Esophagus squamous epithelium (tissue), 5 donors: ENCODE measurements at places on chromosomes 11 and 22. TPM values are rescaled to one million over a fixed set of nuclear protein-coding genes. Genes with fewer than 3 reads are reported as not detected.

DNA sequence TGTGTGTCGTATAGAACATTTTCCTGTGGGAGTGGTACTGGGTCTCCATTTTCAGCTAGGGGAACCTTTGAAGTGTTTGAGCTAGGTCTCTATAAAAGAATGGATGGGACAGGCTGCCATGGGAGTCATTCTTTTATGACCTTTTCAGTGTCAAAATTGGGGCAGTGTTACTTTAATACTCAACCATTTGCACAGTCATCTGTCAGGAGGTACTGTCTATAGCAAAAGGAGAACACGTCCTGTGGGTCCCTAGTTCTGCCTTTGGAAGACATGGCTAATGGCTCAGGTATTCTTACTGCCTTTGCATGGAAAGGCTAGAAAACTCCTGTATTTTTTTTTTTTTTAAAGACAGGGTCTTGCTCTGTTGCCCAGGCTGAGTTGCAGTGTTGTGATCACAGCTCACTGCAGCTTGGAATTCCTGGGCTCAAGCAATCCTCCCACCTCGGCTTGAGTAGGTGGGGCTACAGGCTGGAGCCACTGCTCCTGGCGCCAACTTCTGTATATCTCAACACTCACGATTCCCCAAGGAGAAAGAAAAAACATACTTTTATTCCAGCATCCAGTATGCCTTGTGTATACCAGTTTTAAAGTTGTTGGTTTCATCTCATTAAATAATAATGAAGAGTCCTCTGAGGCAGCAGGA is 2.1 kb upstream of the ATF4 start:
- DNase-seq: no peak

- no peak for DNase-seq
Measured at GRCh38 chr22:44520465-44521094, 22.5 kb upstream of the RTL6 start.

DNA sequence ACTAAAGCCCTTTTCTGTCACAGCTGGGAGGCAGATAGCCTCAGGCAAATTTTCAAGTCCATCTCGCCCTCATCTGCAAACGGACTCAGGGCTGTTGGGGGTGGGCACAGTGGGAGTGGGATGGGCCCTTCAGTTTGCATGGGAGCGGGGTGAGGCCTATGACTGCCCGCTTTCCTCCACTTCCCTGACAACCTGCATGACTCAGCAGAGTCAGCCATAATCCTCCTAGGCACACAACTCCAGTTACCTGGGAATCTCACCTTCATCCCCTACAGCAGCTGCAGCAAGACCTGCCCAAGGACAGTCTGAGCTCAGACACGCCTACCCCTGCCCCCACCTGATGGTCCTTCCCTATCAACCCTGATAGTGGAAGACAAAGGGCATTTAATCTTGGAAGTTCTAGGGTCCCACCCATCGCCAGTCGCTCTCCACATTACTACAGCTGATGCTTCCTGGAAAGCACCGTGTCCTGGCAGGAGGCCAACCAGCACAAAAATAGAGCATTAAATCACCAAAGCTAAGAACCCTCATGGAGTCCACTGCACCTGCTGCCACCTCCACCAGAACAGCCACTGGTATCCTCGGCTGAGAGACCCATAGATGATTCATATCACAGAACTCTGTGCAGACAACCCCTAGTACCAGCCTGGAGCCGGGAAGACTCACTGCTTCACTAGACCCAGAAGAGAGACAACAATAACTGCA is 319.3 kb downstream of the DCDC1 start:
- no peak for DNase-seq

Gene LMO1
- total RNA-seq: not detected

Gene FOLR2
- 9.1 TPM for total RNA-seq

Gene PRAME
- not detected for total RNA-seq

DNA sequence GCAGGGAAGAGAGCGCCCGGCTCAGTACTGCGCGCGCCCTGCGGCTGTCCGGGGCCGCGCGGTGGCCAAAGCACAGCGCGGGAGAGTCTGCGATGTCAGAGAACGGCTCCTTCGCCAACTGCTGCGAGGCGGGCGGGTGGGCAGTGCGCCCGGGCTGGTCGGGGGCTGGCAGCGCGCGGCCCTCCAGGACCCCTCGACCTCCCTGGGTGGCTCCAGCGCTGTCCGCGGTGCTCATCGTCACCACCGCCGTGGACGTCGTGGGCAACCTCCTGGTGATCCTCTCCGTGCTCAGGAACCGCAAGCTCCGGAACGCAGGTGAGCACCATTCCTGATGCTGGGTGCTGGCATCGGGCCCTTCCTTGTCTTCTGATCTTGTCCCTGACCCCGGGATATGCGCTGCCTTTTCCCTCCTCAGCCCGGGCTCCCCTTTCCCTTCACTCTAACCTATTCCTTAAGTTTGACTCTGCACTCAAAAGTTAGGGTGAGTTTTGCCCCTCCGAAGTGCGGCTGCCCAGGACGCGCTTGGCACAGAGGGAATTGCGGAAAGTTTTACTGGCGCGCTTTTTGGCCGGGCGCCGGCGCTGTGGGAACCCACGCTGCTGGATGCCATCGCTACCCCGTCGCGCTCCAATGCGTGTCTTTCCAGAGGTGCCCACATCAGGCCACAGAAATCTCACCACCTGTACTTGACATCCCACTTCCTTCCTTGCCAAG is at the start of gene MTNR1B:
MTNR1B (plus strand) TSS at position 18 of the 714 bp plus-strand sequence; CDS start at position 93, 75 bp downstream.
- no peak for DNase-seq

Gene SERPING1
- 136 TPM for total RNA-seq

DNA sequence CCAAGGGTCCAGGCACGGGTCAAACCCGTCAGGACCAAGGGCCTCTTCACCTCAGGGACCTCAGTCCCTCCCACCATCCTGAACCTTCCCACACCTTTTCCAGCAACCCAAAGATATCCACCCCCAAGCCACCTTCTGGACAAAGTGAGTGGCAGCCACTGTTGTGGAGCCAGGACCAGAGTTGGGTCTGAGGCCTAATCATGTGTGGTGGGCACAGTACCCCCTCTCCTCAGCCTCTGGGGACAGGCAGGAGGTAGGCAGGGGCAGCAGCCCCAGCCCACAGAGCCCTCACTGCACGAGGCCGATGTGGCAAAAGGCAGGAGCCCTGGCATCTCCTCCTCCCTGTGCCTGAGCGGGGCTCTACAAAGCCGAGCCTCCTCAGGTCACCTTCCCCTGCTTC is 2.5 kb downstream of the KCNJ11 start:
- no peak for DNase-seq

DNA sequence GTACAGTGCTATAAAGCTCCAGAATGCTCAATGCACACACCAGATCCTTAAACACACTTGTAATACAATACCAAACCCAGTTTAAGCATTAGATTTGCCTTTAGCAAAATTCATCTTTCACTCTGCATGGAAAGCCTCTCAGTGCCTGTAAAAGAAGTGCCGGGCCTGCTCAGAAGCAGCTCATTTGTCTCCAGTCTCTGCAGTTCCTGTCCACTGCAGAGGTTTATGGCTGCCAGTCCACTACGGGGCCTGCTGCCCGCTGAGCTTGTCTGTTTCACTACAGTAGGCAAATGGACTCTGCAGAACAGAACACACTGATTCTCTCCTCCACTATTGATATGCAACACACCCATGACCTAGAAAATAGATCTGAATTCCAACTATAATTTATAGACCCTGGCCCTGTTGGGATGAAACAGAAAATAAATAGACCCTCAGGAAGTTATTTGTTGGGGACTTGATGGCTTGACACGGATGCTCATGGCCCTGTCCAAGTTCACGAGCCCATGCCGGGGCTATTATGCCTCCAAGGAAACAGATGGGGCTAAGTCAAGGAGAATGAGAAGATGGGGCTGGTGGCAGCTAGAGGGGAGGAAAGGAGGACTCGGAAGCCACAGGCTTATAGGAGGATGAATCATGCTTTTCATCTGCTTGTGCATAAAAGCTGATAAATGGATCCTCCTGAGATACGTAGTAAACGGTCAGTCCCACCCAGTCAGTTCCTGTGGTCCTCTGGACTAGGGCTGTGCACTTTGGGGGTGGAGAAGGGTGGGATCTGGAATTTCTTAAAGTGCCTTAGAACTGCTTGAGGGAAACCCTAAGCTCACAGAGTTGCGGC is 416.8 kb upstream of the TENM4 start:
- no peak for DNase-seq

DNA sequence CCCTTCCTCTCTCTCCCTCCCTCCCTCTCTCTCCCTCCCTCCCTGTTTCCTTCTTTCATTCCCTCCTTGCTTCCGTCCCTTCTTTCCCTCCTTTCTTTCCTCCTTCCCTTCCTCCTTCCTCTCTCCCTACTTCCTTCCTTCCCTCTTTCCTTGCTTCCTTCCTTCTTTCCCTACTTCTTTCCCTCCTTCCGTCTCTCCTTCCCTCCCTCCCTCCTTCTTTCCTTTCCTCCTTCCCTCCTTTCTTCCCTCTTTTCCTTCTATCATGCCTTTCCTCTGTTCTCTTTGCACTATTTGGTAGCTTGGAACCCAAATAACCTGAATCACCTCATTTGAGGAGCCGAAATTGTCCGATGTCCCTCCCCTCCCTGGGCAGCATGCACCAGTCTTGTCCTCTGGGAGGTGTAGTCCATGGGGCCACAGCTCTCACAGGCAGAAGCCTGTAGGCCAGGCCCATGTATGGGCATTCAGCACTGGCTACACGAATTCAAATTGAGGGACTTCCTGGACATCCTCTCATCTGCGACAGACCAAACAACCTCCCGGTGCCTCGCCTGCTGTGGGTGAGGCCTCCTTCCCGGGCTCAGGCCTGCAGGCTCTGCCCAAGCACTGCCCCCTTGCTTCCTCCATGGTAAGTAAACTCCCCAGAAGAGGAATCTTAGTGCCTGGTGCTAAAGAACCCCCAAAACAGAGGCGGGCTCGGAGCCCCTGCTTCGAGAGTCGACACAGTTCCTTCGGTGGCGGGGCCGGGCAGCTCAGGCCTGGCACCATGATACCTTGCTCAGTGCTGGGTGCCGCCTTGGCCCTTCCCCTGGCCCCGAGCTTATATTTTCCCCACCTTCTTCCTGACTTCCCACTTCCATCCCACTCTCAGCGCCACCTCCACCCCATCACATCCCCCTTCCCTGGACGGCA is 454.1 kb upstream of the CADM1 start:
- DNase-seq: no peak

Gene GAS2L1
- total RNA-seq: 37.9 TPM

Gene SLC22A9
- total RNA-seq: not detected

- DNase-seq: no peak
Measured at GRCh38 chr11:103228807-103229206, 119.6 kb downstream of the DYNC2H1 start.

- DNase-seq: no peak
Measured at GRCh38 chr11:126058105-126058874, 4.4 kb downstream of the CDON start.

Gene SCN3B
- total RNA-seq: not detected

DNA sequence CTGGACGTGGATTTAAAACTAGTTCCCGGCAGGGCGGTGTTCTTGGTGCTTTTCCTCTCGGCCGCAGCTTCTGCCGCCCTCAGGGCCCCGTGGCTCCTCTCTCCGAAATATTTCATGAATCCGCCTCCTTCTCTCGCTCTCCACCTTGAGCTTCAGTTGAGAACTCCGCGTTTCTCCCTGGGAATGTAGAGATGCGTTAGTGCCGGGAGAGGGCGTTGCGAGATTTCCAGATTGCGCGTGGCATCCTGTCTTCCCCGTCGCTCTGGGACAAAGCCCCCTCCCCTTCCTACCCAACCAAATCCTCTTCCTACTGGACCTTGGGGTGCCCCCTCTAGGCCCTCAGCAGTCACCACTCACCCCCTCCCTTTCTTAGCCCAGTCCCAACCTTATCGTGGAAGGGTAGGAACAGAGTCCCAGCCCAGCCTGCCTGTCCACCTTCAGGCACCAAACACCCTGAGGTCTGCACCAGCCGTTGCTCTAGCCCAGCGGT is 15.5 kb upstream of the RAC2 start:
- no peak for DNase-seq
